ENCODE measurements at places on chromosomes 5 and 9. TPM values are rescaled to one million over a fixed set of nuclear protein-coding genes. Genes with fewer than 3 reads are reported as not detected.
A peak's percentile ranks its signal among the peaks of the same experiment; 100 is the strongest.

DNA sequence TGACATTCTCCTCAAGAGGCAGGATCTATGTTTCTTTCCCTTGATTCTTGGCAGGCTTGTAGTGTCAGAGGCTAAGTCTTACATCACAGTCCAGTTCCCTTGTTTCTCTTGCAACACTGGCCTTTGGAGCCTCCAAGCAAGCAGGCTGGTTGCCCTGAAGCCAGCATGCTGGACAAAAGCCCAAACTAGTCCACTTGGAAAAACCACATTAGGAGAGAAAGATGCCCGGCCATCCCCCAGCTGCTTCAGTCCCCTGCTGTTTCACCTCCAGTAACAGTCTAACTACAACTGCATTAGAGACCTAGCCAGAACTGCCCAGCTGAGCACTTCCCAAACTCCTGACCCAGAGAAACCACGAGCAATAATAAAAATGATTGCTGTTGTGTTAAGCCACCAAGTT is 87.6 kb downstream of the ADAMTS6 start:
- DNase-seq, result peak; percentile 90

DNA sequence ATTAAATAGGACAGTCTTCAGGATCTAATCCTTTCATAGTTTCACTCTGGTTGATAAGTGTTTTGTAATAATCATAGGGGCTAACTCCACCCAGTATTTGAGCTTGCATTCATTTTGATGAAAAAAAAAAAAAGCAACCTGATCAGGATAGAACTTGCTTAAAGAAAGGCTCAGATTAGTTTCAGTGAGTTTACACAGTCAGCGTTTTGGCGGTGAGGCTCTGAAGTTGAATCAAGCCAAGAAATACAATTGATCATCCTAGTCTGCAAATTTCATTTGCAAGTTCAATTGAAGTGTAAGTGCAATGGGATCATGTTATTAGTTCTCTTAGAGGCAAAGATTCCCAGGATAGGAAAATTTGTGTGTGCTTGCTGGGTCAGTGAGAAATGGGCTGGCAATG is 159.7 kb upstream of the ELL2 start:
- no peak for DNase-seq

DNA sequence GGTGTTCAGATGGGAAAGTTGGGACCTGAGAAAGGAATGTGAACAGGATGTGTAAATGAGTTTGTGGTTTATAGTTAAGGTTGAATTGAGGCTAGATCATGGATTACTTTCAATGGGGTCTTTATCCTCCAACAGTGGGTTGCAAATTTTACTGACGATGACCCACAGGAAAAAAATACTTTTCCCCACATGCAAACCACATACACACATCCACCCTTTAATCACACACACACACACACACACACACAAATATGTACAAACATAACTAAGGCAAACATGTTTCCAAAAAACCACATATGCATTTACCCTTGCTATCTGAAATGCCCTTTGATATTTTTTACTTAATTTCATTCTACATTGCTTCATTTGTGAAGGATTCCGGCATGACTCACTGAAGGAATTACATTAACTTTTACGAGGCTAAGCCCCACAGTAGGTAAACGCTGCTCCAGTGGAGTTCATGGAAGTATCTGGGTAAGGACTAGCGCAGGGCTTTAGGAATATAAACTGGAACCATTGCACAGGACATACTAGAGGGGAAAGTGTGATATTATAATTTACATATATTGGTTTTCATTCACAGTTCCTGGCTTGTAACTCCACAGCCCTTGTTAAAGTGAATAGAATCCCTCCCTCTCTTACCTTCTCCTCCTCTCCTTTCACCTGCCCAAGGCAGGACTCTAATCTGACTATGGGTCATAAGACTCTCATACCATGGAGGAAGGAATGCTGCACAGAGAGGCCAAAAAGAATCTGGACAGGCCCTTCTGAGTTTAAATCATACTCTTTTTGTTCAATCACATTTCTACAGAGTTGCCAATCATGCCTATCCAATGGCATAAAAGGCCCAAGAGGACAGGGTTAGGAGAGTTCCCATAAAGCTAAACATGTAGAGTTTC is 8.5 kb upstream of the SPEF2 start:
- peak; percentile 9 for DNase-seq

Gene DEPDC1B
- total RNA-seq, result 8.5 TPM

- DNase-seq, result peak; percentile 94
Measured at GRCh38 chr5:179765400-179765799, 28.4 kb upstream of the LTC4S start.

Gene ANKRD34B
- not detected for total RNA-seq

Gene GZMA
- total RNA-seq, result not detected

DNA sequence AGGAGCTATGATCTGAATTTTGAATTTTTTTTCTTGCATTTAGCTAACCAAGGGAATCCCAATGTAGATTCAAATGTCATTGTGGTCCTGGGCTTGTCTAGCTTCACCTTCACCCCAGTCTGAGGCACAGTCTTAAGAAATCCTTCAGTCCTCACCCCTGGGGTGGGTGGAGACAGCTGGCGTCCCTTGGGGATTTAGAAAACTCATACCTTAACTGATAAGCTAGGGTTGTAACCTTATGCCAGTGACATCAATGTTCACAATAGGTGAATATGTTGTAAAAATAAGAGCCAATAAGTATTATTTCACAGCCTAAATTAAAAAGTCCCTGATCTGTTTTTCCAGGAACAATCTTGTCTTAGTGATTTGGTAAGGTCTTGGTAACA is 4.6 kb downstream of the ISOC1 start:
- DNase-seq, result no peak

GRCh38 chr5:144468571-144468970 is 297.9 kb downstream of the KCTD16 start:
- peak; percentile 5 for DNase-seq

Gene CACNA1B
- total RNA-seq, result not detected

Gene SAXO1
- total RNA-seq, result not detected

Measured in GM23248 (cell line).